NCI-H1436 treated with DMSO at 0.1 percent for 48 hours (cell line): ENCODE measurements at places on chromosomes 12 and 14.

GRCh38 chr12:108727868-108728735, 3.2 kb downstream of the CORO1C start:
- no peak for DNase-seq

DNA sequence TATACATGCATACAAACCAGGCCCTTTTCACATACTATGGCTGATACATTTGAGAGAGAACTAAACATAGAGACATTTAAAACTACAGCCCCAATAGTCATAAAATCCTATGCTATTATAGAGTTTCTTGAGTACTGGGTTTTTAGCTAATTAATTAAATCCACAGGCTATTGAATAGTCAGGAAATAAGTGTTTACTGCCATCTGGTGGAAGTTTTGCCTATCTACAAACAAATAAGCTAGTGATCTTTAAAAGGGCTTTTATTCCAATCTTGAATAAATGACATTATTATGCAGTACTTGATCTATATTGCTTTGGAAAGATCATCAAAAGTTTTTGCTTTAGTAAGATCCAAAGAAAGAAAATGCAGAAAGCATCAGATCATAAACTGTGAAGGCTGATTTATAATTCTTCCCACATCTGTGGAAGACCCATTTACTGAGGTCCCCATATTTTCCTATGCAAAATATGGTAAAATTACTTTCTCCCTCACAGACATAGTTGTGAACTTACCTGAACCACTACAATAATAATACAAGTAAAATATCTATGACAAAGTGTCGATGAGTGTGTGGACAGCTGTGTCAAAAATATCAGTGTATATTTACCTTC, 131.3 kb downstream of the ITPR2 start:
- no peak for DNase-seq

DNA sequence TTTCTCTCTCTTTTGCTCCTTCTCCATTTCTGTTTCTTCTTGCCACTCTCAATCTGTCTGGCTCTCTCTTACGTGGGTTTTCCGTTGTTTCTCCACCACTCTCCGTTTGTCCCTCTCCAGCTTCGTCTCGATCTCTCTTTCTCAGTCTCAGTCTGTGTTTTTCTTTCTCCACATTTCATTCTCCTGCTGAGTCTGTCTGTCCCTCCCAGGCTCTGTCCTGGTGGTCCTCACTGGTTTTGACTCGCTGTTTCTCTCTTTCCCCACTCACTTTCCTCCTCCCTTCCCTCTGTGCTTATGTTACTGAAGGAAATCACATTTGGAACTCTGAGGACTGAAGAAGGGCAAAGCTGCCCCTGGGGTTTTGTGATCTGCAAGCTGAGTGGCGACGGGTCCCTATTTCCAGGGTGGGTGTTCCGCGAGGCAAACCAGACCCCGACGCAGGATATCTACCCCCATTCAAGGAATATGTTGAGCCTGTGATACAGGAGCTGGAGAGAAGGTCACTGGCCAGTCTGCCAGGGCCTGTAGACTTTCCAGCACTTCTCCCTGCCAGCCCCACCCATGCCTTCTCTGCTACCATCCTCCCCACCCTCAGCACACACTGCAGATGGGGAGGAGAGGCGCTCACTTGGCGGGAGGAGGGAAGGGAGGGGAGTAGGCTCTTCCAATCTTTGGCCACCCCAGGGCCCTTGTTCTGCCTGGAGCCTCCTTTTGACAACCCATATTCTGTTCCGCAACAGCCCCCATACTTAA, 102.7 kb upstream of the MAP1LC3B2 start:
- DNase-seq, result no peak

DNA sequence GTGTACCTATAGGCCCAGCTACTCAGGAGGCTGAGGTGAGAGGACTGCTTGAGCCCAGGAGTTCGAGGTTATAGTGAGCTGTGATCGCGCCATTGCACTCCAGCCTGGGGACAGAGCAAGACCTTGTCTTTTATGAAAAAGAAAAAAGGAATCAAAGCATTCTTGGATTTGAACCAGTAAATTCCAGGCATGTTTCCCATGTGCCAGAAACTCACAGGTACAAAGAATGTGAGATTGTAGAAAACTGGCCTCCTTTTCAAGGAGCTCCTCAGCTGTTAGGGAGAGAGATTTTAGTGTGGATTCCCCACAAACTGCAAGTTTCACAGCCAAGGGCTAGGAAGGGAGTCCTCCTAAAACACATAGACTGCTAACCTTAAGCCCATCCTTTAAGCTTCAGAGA, 95.0 kb downstream of the FOXN4 start:
- DNase-seq, result no peak
